ENCODE measurements at places on chromosomes 6 and 20. TPM values are rescaled to one million over a fixed set of nuclear protein-coding genes. Genes with fewer than 3 reads are reported as not detected.

Gene SLC2A10
- total RNA-seq = 42.1 TPM

Gene CHRNA4
- not detected for total RNA-seq

Gene ADGRB3
- total RNA-seq = 0.77 TPM

GRCh38 chr6:136173519-136174507 is 76.3 kb downstream of the MTFR2 start:
- H3K27me3 ChIP-seq = no peaks in the 10 kb centered on the region
- H3K4me1 ChIP-seq = no peaks in the 10 kb centered on the region
- no peak overlapping the region for H3K4me3 ChIP-seq
- no peaks in the 10 kb centered on the region for H3K36me3 ChIP-seq

Gene ARHGAP18
- total RNA-seq = 38.3 TPM

GRCh38 chr6:154732538-154733182 is 556 bp upstream of the SCAF8 start:
- H3K27me3 ChIP-seq = no peaks in the 10 kb centered on the region
- peaks cover 3% of the 10 kb centered on the region for H3K4me1 ChIP-seq
- peak overlapping the region; percentile 84 for H3K4me3 ChIP-seq
- peak; percentile 72 for DNase-seq
- H3K27ac ChIP-seq = peak overlapping the region; percentile 98
- no peaks in the 10 kb centered on the region for H3K36me3 ChIP-seq
